ENCODE measurements at places on chromosomes 1 and 21. TPM values are rescaled to one million over a fixed set of nuclear protein-coding genes. Genes with fewer than 3 reads are reported as not detected.

The NIBAN1 gene
- total RNA-seq, result 52.6 TPM

The LMOD1 gene
- 29.1 TPM for total RNA-seq

The ATP6V1G3 gene
- total RNA-seq, result not detected

The TSTD1 gene
- 16.9 TPM for total RNA-seq

The TMCC2 gene
- 1.3 TPM for total RNA-seq

The S100A7 gene
- not detected for total RNA-seq

The ELF3 gene
- total RNA-seq, result 0.18 TPM

The TEKT2 gene
- total RNA-seq, result 0.09 TPM

The FAM131C gene
- 0.09 TPM for total RNA-seq

The ZNF648 gene
- not detected for total RNA-seq

The CHODL gene
- total RNA-seq, result not detected

The OR6K3 gene
- not detected for total RNA-seq

The PROX1 gene
- total RNA-seq, result under 0.01 TPM
